ENCODE measurements at places on chromosomes 4 and X. TPM values are rescaled to one million over a fixed set of nuclear protein-coding genes. Genes with fewer than 3 reads are reported as not detected.
A peak's percentile ranks its signal among the peaks of the same experiment; 100 is the strongest.

GRCh38 chrX:22314211-22314610, 41.5 kb downstream of the CBLL2 start:
- H3K27me3 ChIP-seq, result no peaks in the 10 kb centered on the region
- H3K36me3 ChIP-seq, result no peaks in the 10 kb centered on the region
- H3K27ac ChIP-seq, result no peak overlapping the region

GRCh38 chrX:47218280-47218919, at the start of gene CDK16:
Gene CDK16, plus strand, starts transcription at chrX:47218681. Its CDS starts 4,877 bp downstream, at chrX:47223558.
- H3K4me1 ChIP-seq, result peaks cover 36% of the 10 kb centered on the region
- no peaks in the 10 kb centered on the region for H3K27me3 ChIP-seq
- peaks cover 14% of the 10 kb centered on the region for H3K36me3 ChIP-seq
- H3K4me3 ChIP-seq, result peak within 1 kb of the TSS; percentile 81
- H3K27ac ChIP-seq, result peak within 1 kb of the TSS; percentile 89

MAPK10 gene
- not detected for total RNA-seq

CT45A2 gene
- total RNA-seq, result not detected

SMIM43 gene
- not detected for total RNA-seq

GAGE12E gene
- total RNA-seq, result not detected

Measured in HepG2 (cell line).